ENCODE measurements at places on chromosomes 11 and 22.

GRCh38 chr22:48794906-48795305, 1032.8 kb downstream of the BRD1 start:
- DNase-seq, result no peak

- DNase-seq, result no peak
Observed at GRCh38 chr11:68343761-68344256, 31.4 kb downstream of the LRP5 start.

GRCh38 chr22:44630826-44631225, 71.2 kb upstream of the PRR5 start:
- DNase-seq, result no peak

DNA sequence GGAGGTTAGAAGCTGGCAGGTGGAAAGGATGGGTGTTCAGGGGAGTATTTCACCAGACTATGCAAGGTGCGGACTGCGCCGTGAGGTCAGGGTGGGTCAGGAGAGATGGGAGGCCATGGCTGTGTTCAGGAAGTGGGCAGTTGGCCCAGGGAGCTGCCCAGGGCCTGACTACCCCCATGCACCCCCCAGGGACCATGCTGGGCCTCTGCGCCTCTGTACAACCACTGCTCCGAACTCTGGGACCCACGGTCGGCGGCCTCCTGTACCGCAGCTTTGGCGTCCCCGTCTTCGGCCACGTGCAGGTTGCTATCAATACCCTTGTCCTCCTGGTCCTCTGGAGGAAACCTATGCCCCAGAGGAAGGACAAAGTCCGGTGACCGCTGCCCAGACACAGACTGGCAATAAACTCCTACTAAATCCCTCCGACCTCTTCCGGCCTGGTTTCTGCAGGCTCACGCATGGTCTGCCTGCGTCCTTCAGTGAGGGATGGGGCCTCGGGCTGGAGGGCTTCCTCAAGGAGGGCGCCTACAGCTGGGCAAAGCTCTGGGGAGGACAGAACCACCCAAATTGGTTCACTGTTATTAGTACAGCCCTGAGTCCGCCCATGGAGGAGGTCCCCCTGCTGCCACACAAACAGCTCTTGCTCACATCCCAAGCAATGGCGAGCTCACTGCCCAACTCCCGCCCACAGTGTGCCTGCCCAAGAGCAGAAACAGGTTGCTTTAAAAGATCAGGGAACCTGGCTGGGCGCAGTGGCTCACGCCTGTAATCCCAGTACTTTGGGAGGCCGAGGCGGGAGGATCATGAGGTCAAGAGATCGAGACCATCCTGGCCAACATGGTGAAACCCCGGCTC, 4.2 kb downstream of the PHLDA2 start:
- no peak for DNase-seq

- DNase-seq, result no peak
Observed at GRCh38 chr11:40215556-40215955, 1243.9 kb downstream of the LRRC4C start.

GRCh38 chr22:19779011-19779421, 18.4 kb downstream of the TBX1 start:
- DNase-seq, result no peak

GRCh38 chr22:46303347-46303965, 6.8 kb downstream of the GTSE1 start:
- no peak for DNase-seq

GRCh38 chr11:131944736-131945135, 574.3 kb downstream of the NTM start:
- DNase-seq, result no peak

DNA sequence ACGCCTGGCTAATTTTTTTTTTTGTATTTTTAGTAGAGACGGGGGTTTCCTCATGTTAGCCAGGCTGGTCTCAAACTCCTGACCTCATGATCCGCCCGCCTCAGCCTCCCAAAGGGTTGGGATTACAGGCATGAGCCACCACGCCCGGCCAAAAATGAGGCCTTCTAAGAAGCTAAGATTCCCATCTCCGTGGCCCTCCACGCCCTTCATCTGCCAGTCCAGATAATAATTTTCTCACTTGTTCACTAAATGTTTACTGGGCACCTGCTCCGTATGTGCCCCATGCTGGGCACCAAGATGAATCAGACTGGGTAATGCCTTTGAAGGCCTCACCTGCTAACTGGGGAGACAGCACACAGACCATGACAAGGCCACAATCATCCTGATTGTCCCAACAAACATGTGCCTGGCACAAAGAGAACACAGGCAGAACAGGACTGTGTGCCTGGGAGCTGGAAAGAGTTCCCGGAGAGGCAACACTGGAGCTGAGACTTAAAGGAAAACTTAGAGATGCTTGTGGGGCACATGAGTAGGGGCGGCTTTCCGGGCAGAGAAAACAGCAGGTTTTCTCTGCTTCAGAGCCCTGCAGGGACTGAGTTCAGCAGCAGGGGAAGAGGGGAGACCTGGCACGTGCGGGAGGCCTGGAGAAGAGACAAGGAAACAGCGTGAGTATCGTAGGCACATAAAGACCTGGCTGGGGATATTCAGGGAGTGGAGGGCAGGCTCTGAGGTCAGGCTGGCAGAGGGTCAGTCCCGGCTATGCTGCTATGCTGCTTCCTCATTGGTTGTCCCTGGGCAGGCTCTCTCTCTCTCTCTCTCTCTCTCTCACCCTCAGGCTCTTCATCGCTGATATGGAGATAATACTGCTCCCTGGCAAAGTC, 2.4 kb downstream of the KIAA0930 start:
- no peak for DNase-seq

DNA sequence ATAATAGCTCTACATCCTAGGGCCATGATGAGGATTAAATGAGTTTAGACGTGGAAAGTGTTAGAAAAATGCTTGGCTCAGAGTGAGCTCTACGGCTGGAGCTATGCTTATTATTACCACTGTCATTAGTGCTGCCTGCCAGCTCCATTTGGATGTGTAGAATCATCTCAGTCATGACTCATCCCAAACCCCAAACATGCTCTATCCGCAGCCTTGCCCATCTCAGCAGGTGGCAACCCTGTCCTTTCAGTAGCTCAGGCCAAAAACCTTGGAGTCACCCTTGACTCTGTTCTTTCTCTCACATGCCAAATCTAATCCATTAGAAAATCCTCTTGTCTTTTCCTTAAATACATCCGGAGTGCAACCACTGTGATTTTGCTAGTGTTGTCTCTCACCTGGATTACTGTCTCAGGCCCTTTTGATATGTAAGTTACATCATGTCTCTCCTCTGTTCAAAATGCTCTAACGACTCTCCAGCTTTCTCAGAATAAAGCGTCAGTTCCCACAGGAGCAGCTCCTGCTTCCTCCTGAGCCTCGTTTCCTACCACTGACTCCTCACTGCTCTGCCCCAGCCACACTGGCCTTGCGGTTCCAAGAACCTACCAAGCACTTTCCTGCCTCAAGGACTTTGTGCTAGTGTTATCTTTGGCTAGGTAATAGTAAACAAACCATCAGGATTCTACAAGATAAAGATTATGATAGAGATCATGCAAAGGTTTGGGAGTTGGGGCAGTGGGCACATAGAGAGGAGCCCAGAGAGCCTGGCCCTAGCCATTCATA, 10.5 kb upstream of the CHRM1 start:
- no peak for DNase-seq

GRCh38 chr11:101848262-101848661, 66.5 kb upstream of the CEP126 start:
- no peak for DNase-seq

DNA sequence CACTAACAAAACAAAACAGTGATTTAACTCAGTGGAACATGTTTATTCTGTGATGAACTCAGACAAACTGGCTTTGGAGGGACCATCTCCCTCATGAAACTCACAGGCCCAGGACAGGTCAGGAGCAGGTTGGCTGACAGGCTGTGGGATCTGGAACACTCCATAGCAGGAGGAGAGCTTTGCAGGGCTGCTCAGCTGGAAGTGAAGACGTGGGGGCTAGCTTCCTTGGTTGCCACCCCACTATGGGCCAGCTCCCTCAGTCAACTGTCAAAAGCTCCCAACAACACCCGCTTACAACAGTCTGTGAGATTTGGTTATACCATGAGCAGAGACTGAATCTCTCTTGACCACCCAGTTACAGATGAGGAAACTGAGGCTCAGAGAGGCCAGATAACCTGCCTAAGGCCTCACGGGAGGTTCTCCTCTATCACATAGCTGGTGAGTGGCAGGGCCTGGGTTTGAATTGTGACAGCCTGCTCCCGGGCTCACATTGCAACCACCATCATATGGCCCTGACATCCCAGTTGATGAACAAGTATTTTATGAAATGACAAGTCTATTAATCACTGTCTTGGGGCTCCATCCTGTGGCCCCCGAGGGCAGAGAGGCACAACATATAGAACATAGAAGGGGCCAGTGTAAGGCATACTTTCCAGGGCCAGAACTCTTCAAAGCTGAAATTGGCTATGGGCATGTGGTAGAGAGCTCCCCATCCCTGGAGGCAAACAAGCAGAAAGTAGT, 473.4 kb downstream of the MN1 start:
- no peak for DNase-seq

GRCh38 chr22:25484521-25485315, 79.8 kb upstream of the GRK3 start:
- no peak for DNase-seq

- DNase-seq, result no peak
Observed at GRCh38 chr11:92167571-92167970, 57.0 kb upstream of the FAT3 start.

GRCh38 chr11:16382638-16383380, 26.5 kb upstream of the SOX6 start:
- DNase-seq, result no peak

- DNase-seq, result no peak
Observed at GRCh38 chr11:45100339-45100738, 46.1 kb upstream of the PRDM11 start.

DNA sequence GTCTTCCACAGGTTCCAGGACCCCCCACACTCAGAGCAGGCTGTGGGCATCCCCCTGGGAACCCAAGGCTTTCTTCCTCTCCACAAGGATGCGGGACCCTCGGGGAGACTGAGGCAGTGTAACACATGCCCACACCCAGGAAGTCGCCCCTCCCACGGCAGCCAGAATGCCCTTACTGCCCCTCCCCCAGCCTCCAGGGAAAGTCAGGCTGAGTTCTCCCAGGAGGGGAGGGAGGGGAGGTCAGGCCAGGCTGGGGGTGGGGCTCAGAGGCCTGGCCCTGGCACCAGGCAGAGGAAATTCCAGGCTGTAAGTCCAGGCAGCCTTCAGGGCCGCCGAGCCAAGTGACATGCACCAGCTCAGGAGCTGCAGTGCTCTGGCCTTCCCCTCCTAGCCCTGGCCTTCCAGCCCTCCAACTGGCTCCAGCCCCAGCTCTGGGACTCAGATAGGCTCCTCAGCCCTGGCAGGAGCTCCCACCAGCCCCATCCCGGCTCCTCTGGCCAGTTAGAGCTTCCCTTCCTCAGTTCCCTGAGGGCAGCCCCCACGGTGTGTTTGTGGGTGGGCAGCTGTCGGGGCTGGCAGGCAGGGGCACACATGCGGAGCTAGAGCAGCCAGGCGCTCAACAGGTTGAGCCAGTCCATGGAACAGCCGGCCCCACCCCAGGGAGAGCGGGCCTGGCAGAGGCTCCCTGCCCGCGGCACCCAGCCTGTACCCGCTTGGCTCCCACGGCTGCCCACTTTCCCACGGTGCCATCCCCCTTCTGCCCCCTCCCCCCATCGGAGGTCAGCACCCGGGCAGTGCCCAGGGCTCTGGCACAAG, 3.6 kb downstream of the BCL9L start:
- no peak for DNase-seq

DNA sequence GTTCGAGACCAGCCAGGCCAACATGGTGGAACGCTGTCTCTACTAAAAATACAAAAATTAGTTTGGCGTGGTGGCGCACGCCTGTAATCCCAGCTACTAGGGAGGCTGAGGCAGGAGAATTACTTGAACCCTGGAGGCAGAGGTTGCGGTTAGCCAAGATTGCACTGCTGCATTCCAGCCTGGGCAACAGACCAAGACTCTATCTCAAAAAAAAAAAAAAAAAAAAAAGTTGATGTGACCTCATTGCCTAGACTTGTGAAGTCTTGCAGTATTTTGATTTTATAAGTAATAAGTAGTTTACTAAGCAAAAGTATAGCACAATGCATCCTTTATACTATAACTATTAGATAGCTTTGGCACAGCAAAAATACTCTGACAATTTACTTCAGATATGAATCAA, 9.9 kb upstream of the CUL5 start:
- DNase-seq, result no peak

GRCh38 chr11:122139595-122139866, 23.5 kb upstream of the BLID start:
- no peak for DNase-seq

- no peak for DNase-seq
Observed at GRCh38 chr11:16805938-16806337, 67.5 kb downstream of the C11orf58 start.

- no peak for DNase-seq
Observed at GRCh38 chr11:75823946-75824345, 8.9 kb downstream of the UVRAG start.
